ENCODE measurements at places on chromosomes 2 and 18.

DNA sequence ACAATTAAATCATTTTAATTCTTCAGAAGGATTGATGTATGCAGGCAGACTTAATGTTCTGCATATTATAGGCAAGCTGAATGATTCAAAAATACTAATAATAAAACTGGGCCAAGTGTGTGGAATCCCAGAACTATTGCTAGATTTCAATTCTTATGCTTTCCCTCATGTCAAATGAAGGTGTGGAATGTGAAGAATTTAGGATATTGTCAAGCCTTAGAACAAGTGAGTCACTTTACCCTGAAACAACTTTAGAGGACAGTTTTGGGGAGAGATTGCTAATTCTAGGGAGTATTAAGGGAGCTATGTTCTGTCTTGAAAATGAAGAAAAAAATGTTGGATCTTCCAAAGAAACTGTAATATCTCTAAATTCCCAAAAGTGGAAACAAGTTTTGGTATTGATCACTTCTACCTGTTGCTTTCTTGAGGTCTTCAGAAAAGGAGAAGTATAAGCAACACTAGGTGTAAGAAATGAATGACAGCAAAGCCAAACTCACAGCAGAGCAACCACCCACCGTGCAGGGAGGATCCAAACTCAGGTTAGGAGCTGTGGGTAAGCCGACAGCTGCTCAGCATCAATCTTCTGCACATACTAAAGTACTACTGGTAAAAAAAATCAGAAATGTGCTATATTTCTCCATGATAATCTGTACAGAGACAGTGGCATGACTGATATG, 818.1 kb downstream of the SLC4A3 start:
- no peak for DNase-seq

DNA sequence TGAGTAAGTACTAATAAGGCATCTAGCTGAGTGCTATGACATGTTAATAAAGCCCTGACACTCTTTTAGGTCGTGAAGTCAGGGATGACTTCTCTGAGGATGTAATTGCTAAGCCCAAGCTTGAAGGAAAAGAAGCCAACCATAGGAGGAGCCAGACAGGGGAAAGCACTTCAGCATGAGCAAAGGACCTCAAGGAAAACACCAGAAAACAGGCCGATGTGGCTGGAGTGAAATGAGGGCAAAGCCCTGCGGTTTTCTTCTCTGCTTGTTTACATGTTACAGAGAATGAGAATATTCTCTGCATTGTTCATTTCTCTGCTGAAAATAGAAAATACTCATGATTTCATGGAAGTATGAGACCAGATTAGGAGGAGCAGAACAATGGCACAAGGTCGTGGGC, 112.5 kb upstream of the ARHGAP28 start:
- DNase-seq: no peak

GRCh38 chr18:78632111-78632541, 347.5 kb upstream of the SALL3 start:
- DNase-seq: no peak

GRCh38 chr2:132979339-132980093, 309.5 kb upstream of the LYPD1 start:
- no peak for DNase-seq

GRCh38 chr18:40524881-40525280, 1430.2 kb upstream of the PIK3C3 start:
- no peak for DNase-seq

DNA sequence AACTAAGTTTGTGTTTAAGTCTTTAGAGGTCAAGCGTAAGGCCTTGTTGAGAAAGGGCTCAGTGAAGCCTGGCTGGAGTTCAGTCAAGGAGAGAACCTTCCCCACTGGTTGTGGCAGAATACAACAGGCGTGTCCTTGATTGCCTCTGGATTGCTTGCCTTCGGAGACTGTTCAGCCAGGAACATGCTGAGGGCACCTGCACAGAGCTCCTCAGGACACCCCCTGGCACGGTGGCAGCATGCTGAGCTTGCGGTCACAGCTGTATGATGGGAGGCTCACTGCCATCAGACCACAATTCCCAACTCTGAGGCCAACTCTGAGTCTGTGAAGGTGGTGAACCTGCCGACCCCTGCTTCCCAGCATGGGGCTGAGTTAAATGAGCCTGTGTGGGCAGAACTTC, 130.0 kb downstream of the LPIN1 start:
- DNase-seq: no peak

DNA sequence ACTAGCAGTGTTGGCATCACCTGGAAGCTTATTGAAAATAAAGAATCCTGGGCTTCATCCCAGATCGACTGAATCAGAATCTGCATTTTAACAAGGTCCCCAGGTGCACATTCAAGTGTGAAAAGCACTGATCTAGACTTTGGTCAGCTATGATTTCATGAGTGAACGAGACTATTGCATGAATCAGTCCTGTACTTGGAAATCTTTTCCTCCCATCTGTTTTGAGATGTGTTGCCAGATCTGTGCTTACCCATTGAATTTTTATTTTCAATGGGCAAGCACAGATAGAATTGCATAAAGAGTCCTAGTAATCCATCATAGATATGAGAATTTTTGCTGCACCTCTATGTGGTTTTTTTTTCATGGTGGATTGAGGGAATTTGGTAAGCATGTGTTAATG, 64.0 kb downstream of the PMS1 start:
- DNase-seq: no peak

DNA sequence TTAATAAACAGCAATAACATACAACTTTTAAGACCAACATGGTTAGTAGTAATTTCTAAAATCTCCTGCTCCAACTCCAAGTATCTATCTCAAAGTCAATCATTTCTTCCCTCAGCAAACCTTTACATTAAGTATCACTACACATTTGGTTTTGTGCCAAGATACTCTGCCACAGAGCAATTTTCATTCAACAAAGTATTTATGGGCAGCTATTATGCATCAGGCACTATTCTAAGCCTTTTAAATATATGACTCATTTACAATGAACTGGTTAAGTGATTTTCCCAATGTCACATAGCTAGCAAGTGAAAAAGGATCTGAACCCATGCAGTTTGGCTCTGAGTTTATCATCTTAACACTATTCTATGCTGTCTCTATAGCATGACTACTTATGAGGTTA, 264.3 kb downstream of the NOL4 start:
- no peak for DNase-seq

DNA sequence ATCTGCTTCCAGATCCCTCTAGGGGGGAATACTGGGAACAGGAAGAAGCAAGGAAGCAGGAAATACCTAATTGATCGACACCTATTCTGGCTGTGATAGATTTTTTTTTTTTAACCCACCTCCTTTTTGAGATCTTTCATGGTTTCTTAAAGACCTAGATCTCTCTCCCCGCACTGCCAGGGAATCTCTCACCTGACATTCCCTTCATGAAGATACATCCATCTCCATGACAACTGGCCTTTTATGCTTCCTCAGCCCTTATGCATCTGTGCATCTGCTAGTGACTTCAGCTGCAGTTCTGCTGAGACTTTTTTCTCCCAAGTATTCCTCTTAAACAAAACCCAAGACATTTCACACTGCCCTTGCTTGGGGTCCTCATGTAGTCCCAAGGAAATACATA, 21.1 kb upstream of the CPO start:
- DNase-seq: no peak

- DNase-seq: no peak
Measured at GRCh38 chr2:116510117-116510671, 1304.3 kb upstream of the DDX18 start.

DNA sequence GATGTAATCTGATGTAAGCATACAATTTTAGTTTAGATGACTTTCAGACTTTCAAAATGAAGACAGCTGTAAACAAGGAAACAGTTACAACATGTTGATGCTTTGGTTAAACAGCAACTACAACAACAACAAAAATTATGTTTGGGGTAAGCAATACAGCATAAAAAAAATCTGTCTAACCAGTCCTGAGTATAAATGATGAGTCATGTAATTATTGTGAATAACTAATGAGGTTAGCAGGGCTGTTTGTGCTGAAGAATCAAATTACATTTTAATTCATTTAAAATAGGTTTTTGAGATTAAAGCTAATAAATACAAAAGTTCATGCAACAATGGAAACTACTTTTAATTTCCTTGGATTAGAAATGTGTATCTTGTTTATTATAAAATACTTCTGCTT, 266.9 kb downstream of the LRP1B start:
- DNase-seq: no peak

DNA sequence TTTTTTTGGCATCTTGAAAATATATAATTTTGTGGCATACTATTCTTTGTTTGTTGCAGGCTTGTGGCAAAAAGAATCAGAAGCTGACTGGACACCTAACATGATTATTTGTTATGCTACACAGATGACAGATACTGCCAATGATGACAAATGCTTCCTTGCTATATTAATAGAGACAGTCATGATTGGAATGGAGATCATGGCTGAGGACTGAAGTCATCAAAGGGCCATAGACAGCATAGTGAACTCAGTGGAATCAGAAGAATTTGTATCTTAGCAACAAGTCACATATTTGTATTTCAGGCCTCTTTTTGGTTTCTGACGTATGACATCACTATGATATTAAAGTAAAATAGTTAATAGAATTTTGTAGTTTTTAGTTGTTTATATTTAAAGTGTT, 1003.8 kb upstream of the DDX18 start:
- DNase-seq: no peak

GRCh38 chr2:191675807-191676721, 1.9 kb upstream of the NABP1 start:
- peak; percentile 62 for DNase-seq

DNA sequence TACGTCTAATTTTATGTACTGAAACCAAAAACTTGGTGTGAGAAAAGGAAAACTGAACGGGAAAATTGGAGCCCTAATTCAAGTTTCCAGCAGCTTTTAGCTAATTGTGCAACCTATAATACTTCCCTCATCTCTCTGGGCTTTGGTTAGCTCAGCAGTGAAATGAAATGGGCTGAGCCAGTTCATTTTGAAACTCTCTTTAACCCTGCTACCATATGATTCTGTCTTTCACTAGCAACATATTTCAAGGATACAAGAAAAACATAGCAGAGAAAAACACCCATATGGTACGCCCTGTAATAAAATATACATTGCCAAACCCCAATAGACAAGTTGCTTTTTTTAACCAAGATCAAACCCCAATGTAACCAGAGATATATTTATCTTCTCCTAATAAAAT, 799 bp downstream of the SYT4 start:
- no peak for DNase-seq

- DNase-seq: no peak
Measured at GRCh38 chr18:74897971-74898657, 300.4 kb downstream of the ZNF407 start.

- DNase-seq: no peak
Measured at GRCh38 chr2:12803607-12804006, 86.9 kb downstream of the TRIB2 start.

DNA sequence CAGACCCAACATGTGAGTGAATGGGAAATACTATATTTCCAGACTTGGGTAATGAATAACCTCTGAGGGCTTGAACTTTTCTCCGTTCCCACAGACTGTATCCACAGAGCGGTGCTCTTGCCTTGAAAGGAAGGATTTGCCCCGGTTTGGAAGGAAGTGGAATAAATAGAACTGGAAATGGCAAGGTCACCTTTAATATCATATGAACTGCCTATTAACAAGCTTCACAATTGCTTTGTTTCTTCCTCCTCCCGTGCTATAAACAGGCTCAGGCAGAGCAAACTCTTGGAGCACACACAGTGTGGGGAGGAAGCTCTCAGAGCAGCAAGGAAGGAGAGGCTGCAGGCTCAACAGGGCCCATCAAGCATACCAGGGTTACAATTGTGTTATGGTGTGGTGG, 28.5 kb upstream of the DARS1 start:
- no peak for DNase-seq

DNA sequence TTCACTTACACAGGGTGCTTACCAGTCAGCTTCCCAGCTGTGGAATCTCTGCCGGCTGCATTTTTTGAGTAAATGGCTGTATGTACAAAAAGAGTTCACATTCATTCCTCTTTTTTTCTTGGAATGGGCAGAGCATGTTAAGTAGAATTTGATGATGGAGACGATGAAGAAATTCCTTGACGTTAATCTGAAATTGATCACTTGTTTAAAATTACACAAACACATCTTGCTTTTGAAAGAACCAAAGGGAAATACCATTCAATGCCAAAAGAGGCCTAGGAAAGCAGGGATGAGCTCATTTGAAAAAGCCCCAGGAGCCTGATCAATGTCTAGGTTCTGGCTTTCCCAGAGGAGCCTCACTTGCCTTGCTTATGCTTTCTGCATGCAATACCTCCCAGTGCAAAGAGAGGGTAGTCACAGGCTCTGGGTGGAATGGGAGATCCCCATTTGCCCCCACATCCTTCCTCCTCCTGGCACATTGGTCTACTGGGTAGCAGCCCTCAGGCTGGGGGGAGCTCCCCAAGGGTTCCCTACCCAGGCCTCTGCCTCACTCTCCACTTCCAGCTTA, 12.3 kb upstream of the SMAD7 start:
- no peak for DNase-seq

- DNase-seq: peak; percentile 53
Measured at GRCh38 chr18:75167759-75168618, 41.0 kb downstream of the PTGR3 start.

- DNase-seq: no peak
Measured at GRCh38 chr2:73250872-73251846, 17.1 kb downstream of the CCT7 start.

GRCh38 chr2:9398881-9399780, 24.2 kb downstream of the ITGB1BP1 start:
- DNase-seq: peak; percentile 69

- no peak for DNase-seq
Measured at GRCh38 chr2:168244318-168244717, 3.1 kb downstream of the STK39 start.

DNA sequence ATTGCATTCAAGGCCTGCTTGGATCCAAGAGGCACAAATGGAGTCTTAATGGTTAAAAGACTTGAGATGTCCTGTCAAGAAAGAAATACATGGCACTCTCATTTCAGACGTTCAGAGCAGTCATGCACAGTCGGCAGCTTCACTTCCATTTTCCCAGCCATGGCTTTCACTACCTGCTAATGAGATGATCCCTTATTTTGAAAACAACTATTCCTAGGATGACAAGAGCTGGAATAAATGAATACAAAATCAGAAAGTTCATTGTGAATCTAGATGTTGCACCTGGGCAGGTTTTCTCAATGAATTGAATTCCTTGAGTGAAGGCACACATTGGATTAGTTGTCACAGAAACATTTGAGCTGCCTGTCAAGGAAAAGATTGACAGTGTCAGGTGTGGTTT, 25.7 kb downstream of the ABCG5 start:
- DNase-seq: no peak

DNA sequence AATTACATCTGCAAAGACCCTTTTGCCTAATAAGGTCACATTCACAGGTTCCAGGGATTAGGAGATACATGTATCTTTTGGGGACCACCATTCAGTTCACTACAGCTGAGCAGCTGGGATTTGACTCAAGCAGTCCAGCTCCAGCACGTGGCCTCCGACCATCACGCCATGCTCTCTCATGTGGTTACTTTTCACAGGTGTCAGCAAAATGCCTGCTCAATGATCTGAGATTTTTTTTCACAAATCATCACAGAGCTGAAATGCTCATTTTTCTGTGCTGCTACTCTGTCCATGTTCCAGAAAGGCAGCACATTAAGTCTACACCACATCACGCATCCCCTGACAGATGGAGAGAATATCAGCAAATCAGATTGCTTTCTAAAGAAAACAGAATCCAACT, 98.5 kb upstream of the RMDN2 start:
- DNase-seq: no peak

Measured in Right ventricle myocardium superior (tissue), 1 donor.